ENCODE measurements at places on chromosomes 1 and 21.

- no peak for DNase-seq
These were observed 56.0 kb upstream of the PLXNA2 start for GRCh38 chr1:208300084-208300770.

DNA sequence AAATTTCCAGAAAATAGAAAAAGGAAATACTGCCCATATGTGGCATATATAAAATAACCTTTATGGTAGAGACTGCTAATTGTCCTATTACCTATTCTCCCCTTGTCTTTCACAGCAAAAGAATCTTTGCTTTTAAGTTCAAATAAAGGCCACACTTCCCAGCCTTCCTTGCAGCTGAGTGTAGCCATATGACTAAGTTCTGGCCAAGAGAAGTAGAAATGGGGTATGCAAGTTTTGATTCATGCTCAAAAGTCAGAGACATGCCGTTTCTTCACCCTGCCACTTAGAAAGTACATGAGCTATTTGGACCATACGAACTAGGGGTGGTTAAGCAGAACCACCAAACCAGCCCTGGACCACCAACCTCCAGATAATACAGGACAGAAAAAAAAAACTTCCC is 18.3 kb upstream of the S100A2 start:
- DNase-seq: no peak

GRCh38 chr1:14939527-14940284 is 213.8 kb upstream of the TMEM51 start:
- DNase-seq: no peak

DNA sequence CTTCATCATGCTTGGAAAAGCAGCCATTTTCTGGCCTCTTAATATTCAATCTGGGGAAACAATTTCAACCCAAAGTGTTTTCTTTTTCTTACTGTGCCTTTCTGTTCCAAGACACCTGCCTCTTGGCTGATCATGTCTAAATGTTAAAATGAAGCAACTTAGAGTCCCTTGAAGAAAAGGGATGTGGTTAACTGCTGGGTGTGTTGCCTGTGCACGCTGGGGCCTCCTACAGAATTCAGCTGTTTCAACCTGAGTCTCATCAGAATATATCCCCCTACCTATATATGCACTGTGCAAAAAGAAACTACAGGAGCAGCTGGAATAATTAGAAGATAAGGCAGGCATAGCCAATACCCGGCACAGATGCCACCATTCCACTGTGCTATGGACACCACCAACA is 222.0 kb downstream of the OMA1 start:
- no peak for DNase-seq

GRCh38 chr1:206734499-206735142 is 36.0 kb upstream of the IL19 start:
- DNase-seq: no peak

DNA sequence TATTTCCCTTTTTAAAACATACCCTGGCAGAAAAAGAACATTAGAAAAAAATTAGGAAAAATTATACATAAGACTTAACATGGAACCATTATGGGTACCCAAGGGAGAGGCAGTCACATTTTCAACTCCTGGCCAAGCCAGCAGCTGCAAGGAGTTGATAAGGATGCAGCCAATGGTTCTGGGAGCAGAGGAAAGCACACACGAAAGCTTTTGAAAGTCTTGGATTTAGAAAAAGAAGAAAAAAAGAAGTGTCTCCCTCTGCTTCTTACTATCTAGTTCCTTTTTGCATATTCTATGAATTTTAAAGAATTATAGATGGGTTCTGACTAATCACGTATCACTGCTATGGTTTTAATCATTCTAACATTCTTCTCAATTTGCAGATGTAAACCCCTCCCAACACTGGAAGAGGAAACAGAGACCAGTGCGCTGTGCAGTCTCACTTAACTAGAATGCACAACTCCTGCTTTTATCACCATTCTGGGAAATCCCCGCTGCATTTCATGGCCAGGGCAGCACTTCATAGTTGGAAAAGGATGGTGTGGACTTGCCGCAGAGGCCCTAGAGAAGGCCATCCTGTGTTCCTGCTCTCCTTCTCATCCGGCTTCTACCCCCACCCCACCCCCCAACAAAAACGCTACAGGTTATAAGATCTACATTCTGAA is 2.7 kb upstream of the CD58 start:
- no peak for DNase-seq

DNA sequence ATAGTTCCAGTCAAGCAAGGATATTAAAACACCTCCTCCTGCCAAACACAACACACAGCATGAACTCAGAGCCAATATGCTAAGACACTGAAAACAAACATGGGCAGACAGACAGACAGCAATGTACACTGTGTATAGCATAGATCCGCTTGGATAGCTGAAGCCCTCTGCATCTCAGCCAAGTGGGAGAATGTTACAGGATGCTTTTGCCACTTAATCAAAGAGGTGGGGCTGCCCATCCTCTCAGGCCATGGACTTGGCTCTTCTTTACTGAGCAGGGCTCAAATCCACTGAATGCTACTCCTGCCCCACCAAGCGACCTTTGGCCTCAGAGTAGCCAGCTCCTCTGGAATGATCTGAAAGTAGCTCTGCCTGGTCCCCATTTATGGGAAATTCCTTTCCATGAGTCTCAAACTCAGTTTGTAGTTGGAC is 64.7 kb upstream of the NGF start:
- no peak for DNase-seq

- DNase-seq: no peak
These were observed 902 bp downstream of the AP4B1 start for GRCh38 chr1:113903501-113904292.

DNA sequence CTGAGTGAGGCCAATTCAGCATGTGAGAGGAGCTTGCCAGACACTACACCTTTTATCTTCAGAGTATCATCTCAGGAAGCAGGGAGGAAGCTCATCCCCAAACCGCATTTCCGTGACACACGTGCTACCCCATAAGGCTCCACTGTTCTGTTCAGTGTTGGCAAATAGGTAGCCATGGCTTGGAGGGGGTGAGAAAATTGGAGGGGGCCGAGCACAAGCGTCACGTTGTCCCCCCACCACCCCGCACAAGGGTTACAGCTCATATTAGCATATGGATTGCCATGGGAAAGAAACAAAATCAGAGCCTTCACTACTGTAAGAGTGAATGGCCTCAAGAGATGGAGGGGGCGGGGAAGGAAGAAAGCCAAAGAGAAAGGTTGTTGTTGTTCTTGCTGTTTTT is 46.7 kb downstream of the OLIG1 start:
- DNase-seq: no peak

DNA sequence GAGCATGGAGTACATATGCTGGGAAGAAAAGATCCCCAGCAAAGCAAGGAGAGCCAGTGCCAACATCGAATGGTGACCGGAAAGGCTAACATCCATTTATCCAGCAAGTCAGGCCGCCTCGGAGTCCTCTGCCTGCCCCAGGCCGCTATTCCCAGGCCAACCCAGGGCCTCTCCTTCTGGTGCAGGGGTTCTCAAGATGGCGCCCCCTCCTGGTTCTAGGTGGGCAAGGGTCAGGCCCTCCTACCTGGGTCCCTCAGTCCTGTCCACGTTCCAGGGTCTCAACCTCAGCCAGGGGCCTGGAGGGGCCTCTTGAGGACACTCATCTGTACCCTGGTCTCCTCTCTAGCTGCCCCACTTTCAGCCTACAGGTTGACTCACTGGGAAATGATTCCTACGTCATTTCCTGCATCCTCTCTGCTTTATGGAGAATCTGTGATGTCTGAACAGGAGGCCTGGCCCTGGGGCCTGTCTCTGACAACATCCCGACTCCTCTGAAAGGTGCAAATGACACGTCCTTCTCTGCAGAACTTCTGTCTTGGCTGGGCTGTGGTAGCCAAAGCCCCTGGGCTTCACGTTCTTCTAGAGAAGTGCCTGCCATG is 145.3 kb downstream of the PSMG1 start:
- DNase-seq: no peak

DNA sequence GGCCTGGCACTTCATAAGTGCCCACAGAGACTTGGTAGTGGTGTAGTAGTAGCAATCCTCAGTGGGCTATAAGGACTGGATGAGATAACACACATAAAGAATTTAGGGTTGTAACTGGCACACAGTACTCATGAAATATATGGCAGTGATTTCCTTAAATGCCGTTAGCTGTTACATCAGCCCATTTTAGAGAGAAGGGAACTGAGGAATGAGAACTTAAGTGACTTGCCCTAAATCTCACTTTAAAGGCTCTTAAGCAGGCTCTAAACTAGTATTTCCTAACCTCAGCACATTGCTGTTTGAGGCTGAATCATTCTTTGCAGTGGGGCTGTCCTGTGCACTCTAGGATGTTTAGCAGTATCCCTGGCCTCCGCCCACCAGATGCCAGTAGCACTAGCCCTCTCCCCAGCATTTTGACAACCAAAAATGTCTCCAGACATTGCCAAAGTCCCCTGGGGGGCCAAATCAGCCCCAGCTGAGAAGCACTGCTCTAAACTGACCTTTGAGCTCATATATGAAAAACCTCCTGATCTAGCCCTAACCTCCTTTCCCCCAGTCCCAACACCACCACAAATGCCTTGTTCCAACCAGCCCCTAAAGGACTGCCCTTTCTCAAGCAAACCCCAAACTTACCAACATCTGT is 11.6 kb downstream of the CAMK2N1 start:
- DNase-seq: no peak

- no peak for DNase-seq
These were observed 125.2 kb downstream of the ZNF648 start for GRCh38 chr1:181936269-181936668.

DNA sequence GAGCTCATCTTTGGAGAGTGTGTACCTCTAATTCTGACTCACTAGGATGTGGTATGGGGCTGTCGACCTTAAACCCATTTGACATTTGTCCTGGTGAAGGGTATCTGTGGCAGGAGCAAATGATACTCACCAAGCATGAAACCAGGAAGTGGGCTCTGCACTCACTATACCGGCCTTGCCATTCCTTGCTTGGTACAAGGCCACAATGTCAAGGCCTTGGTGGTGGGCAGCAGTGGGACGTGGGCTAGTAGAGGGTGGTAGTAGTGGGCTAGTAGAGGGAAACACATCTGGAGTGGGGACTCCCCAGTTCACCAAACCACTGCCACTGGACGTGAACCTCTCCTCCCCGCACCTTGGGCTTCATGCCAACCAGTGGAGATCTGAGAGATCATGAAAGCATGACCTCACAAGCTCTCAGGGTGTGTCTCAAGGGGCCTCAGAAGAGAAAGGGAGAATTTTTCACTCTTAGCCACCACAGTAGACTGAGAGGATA is 11.5 kb downstream of the TNFSF4 start:
- no peak for DNase-seq

DNA sequence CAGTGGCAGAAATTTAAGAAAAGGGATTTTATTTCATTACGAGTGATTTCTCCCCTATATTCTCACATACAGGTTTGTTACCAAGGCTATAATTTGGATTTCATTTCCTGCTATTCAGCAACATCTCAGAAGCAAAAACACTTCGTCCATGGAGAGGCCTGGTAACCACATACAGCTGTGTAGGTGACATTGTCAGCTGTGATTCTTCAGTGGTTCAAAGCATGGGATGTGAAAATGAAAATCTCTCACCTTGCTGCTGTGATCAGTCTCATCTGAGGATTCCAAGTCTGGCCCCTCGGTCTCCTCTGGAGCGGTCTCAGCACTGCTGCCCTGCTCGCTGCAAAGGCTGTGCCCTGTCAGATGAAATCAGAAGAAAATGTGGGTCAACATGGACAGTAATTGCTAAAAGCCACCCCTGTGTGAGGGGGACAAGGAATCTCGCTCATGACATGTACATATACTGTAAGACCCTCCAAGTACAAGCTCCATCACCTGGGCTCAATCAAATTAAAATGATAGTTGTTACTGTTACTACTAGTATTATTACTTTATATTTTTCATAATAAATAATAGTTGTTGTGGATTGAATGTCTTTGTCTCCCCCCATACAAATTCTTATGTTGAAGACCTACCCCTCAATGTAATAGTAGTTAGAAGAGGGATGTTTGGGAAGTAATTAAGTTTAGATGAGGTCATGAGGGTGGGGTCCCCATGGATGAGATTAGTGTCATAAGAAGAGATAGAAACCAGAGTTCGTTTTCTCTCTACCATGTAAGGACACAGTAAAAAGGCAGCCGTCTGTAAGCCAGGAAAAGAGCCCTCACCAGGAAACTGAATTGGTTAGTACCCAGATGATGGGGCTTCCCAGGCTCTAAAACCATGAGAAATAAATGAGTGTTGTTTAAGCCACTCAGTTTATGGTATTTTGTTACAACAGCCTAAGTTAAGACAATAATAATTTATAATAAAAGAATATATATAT is 126.7 kb upstream of the KRTAP19-8 start:
- no peak for DNase-seq

- no peak for DNase-seq
These were observed 2.8 kb downstream of the LAPTM5 start for GRCh38 chr1:30754684-30755171.

GRCh38 chr1:204359474-204360255 is at the start of gene PLEKHA6:
TSS of gene PLEKHA6 (minus strand) at chr1:204359929. CDS start at chr1:204273727, 86,202 bp downstream.
- peak; percentile 10 for DNase-seq

GRCh38 chr1:230085178-230085515 is 18.1 kb downstream of the GALNT2 start:
- DNase-seq: no peak

- no peak for DNase-seq
These were observed 45.2 kb upstream of the HAO2 start for GRCh38 chr1:119323216-119323982.

DNA sequence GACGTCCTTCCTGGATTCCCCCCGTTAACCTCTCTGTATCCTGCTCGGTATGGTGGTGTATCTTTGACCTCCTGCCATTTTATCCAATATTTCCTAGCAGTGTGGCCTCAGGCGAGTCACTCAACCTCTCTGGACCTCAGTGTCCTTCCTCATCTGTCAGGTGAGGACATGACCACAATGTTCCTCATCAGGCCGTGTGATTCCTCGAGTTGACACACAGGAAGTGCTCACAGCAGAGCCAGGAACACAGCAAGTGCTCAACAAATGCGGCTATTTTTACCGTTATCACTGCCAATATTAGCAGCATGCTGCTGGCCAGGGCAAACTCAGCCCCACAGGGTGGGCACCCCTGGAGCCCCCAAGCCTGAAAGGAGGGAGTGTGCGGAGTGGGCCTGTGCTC is 450.2 kb downstream of the KIF26B start:
- DNase-seq: no peak

DNA sequence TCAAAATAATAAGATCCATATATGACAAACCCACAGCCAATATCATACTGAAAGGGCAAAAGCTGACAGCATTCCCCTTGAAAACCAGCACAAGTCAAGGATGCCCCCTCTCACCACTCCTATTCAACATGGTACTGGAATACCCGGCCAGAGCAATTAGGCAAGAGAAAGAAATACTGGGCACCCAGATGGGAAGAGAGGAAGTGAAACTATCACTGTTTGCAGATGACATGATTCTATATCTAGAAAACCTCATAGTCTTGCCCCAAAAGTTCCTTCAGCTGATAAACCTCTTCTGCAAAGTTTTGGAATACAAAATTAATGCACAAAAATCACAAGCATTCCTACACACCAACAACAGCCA is 442.7 kb downstream of the PTBP2 start:
- DNase-seq: no peak

GRCh38 chr1:101438359-101438758 is 201.5 kb downstream of the S1PR1 start:
- no peak for DNase-seq

DNA sequence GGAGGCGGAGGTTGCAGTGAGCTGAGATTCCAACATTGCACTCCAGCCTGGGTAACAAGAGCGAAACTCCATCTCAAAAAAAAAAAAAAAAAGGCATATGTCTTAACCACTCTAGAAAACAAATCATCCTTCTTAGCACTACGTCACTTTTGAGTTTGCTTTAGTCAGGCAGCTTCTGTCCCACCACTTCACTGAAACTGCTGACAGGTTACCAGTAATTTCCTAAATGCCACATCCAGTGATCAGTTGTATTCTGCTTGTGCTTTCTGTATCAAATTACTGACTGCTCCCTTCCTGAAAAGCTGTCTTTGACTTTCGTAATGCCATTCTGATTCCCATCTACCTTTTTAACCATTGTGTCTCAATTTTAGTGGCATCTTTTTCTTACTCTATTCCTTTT is 21.7 kb downstream of the RCOR3 start:
- DNase-seq: no peak
